ENCODE measurements at places on chromosomes 2 and 18.

GRCh38 chr2:119494163-119494790 is 30.0 kb downstream of the SCTR start:
- no peak for DNase-seq

DNA sequence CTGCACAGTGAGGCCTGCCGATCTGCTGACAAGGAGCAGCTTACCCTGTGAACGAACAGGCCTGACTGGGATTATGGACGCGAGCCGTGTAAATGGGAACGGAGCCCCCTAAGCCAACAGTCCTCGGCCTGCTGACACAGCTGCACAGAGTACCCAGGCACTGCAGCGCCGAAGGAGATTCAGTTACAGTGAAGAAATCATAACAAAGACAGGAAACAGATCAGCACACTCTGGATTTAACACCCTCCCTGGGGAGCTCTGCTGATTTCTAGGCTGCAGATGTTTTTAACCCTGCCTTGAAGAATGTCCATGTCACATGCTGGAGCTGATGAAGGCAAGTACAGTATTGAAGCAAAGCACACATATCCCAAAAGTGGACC is 43.4 kb downstream of the COLEC12 start:
- peak; percentile 65 for DNase-seq

GRCh38 chr2:11354363-11355154 is 10.1 kb upstream of the ROCK2 start:
- no peak for DNase-seq

GRCh38 chr2:208183526-208183925 is 6.3 kb downstream of the C2orf80 start:
- no peak for DNase-seq

DNA sequence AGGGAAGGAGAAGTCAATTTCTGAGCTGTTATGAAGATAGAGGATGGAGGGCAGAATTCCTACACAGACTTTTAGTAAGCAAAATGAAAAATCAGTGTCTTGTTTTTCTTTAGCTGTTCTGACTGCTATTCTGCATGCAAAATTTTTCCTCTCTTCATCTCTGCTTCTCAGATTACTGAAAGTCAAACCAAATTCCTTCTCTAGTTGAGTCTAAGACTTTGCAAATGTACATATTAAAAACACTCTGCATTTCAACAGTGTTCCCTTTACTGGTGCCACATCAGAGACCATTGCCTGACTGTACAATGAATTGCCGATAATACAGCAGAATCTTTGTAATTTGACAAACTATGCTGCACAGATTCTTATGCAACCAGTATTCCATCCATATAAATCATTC is 198.8 kb downstream of the EXOC6B start:
- DNase-seq, result no peak
